ENCODE measurements at places on chromosomes 16 and 17. TPM values are rescaled to one million over a fixed set of nuclear protein-coding genes. Genes with fewer than 3 reads are reported as not detected.

DNA sequence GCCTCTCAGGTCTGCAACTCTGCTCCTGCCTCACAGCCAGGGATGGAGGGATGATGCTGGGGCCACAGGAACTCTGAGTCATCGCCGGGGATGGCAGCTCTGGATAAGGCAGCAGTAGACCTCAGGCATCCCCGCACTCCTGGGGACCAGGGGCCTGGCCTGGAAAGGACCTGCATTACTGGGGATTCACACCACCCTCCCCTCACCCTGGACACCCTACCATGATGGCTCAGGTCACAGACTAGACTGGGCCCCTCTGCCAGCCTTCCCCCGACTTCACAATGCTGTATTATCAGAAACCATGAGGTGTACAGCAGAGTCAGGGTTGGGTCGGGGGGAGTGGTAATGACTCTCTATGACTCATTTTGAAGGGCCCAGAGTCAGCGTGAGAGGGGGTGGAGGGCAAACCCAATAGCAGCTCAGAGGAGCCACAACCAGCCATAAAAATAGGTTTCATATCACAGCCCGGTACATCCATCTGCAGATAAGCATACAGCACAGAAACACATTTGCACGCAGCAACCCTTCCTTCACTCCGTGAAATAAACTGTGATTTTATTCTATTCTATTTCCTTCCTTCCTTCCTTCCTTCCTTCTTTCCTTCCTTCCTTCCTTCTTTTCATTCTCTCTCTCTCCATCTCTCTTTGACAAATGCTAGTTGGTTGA is 28.8 kb downstream of the DYNLRB2 start:
- no peak for DNase-seq
- no peaks in the 10 kb centered on the region for H3K27me3 ChIP-seq
- no peak overlapping the region for H3K27ac ChIP-seq
- H3K4me3 ChIP-seq = no peak overlapping the region

GRCh38 chr17:36593656-36594316 is 2.1 kb downstream of the DHRS11 start:
- H3K4me3 ChIP-seq = no peak overlapping the region
- DNase-seq = no peak
- H3K4me1 ChIP-seq = no peaks in the 10 kb centered on the region
- H3K27me3 ChIP-seq = no peaks in the 10 kb centered on the region

DNA sequence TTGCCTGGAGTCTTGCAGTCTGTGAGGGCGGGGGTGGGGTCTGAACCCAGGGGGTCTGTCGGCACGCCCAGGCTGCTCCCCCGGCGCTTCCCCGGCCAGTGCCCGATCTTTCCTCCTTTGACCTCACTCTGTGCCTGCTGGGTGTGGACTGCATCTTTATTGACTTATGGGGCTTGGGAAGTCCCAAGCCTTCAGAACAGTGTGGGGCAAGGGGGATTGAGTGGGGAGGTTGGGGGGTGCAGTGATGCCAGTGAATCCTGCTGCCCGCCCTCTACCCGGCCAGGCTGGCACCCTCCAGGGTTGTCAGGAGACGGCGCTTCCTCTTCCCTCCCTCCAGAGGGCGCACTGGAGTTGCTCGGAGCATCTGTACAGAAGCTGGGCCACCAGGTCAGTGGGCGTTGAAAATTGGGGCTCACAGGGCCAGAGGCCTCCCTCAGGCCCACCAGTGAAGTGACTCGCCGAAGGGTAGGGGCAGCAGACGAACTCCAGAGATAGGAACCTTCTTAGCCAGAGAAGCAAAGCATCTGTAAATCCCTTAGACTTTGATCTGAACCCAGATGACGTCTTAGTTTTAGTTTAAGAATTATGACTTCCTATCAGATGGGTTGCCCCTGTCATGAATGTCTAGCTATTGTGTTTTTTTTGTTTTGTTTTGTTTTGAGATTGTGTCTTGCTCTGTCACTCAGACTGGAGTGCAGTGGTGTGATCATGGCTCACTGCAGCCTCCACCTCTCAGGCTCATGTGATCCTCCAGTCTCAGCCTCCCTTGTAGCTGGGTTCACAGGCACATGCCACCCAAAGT is 184.8 kb upstream of the CIBAR2 start:
- H3K36me3 ChIP-seq = no peaks in the 10 kb centered on the region
- H3K4me3 ChIP-seq = no peak overlapping the region
- DNase-seq = peak; percentile 50
- no peaks in the 10 kb centered on the region for H3K27me3 ChIP-seq
- H3K4me1 ChIP-seq = peaks cover 19% of the 10 kb centered on the region
- H3K27ac ChIP-seq = no peak overlapping the region

GRCh38 chr17:40499551-40500189 is 1.8 kb downstream of the TNS4 start:
- no peak overlapping the region for H3K27ac ChIP-seq
- no peak overlapping the region for H3K4me3 ChIP-seq
- no peaks in the 10 kb centered on the region for H3K27me3 ChIP-seq
- no peaks in the 10 kb centered on the region for H3K4me1 ChIP-seq
- H3K36me3 ChIP-seq = no peaks in the 10 kb centered on the region

- H3K27me3 ChIP-seq = no peaks in the 10 kb centered on the region
- H3K4me1 ChIP-seq = no peaks in the 10 kb centered on the region
- DNase-seq = no peak
These were observed 78.8 kb downstream of the RMI2 start for GRCh38 chr16:11424118-11424460.

DNA sequence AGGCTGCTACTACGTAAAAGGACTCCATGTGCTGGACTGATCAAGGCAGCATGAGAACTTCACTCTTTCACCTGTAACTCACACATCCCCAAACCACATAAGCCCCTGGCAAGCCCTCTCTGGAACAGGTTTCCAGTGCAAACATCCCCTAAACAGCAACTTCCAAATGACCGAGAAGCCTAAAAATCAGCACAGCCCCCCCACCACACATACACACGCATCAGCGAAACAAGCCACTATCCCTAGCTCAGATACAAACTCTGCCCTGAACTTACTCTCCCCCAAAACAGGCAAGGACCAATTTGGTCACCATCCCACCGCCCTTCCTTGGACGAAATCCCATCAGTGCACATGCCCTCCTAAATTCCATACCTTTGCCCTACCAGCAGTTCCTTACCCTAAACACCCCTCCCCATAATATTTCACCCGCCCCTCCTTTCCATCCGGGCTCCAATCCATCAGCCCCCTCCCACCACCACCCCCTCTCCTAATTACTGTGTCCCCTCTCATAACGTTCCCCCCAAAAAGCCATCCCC is 735 bp downstream of the LSM12 start:
- no peaks in the 10 kb centered on the region for H3K27me3 ChIP-seq
- peaks cover 5% of the 10 kb centered on the region for H3K4me1 ChIP-seq
- DNase-seq = no peak
- peak overlapping the region; percentile 88 for H3K27ac ChIP-seq
- peaks cover 2% of the 10 kb centered on the region for H3K36me3 ChIP-seq
- peak overlapping the region; percentile 78 for H3K4me3 ChIP-seq

- H3K4me1 ChIP-seq = peaks cover 54% of the 10 kb centered on the region
- no peak for DNase-seq
- H3K27me3 ChIP-seq = no peaks in the 10 kb centered on the region
These were observed 59.3 kb downstream of the PRKCB start for GRCh38 chr16:23895052-23895451.

DNA sequence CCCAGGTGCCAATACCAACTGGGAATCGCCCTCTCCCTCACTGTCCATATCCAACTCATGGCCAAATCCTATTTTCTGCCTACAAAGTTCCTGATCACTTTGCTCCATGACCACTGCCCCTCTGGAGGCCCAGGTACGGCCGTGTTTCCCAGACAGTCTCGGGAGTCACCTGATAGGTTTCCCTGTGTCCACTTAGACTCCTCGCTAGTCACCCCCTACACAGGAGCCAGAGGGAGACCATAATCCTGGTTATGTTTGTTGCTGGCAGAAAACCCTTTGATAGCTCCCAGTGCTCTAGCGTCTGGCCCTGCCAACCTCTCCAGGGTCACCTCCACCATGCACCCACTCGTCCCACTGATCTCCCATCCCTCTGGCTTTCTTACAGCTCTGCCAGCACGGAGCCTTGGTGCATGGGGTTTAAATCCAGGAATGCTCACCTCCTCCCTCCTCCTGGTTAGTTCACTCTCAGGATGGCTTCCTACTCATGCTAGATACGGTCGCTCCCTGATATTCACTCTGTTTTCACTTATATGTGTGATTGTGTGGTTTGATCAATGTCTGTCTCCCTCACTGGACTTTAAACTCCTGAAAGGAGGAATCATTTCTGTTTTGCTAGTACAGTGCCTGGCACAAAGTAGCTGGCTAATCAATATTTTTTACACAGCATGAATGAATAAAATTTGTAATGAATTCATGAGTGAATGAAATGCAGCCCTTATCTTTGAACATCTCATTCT is 7.5 kb upstream of the CALB2 start:
- no peak overlapping the region for H3K4me3 ChIP-seq
- H3K27ac ChIP-seq = no peak overlapping the region
- H3K36me3 ChIP-seq = no peaks in the 10 kb centered on the region
- H3K27me3 ChIP-seq = peaks cover 71% of the 10 kb centered on the region
- no peaks in the 10 kb centered on the region for H3K4me1 ChIP-seq
- no peak for DNase-seq

YPEL2 gene
- 0.60 TPM for total RNA-seq

LRRC45 gene
- total RNA-seq = 34.3 TPM

IFI35 gene
- total RNA-seq = 4.9 TPM
